ENCODE measurements at places on chromosomes 2 and 18. TPM values are rescaled to one million over a fixed set of nuclear protein-coding genes. Genes with fewer than 3 reads are reported as not detected.
A peak's percentile ranks its signal among the peaks of the same experiment; 100 is the strongest.

The TRIM54 gene
- total RNA-seq: 0.34 TPM

The OTX1 gene
- total RNA-seq: not detected

The ECEL1 gene
- total RNA-seq: 251 TPM

The DOK6 gene
- total RNA-seq: 1.3 TPM

The ST6GAL2 gene
- not detected for total RNA-seq

The ABCB11 gene
- 0.05 TPM for total RNA-seq

The KANSL1L gene
- 36.1 TPM for total RNA-seq

GRCh38 chr2:171579481-171579880 is 57.2 kb downstream of the CYBRD1 start:
- H3K27me3 ChIP-seq: no peaks in the 10 kb centered on the region
- H3K4me3 ChIP-seq: no peak overlapping the region
- no peak for DNase-seq

- no peaks in the 10 kb centered on the region for H3K36me3 ChIP-seq
- no peaks in the 10 kb centered on the region for H3K4me1 ChIP-seq
- no peak for DNase-seq
- H3K27me3 ChIP-seq: no peaks in the 10 kb centered on the region
- H3K27ac ChIP-seq: no peak overlapping the region
Measured at GRCh38 chr2:42486145-42486906, 7.5 kb downstream of the KCNG3 start.

- no peaks in the 10 kb centered on the region for H3K27me3 ChIP-seq
- peaks cover 3% of the 10 kb centered on the region for H3K4me1 ChIP-seq
- no peak overlapping the region for H3K27ac ChIP-seq
Measured at GRCh38 chr18:8231316-8231715, 377.9 kb upstream of the RAB12 start.

- DNase-seq: no peak
- no peaks in the 10 kb centered on the region for H3K27me3 ChIP-seq
- no peak overlapping the region for H3K27ac ChIP-seq
Measured at GRCh38 chr2:15547115-15547876, 13.8 kb downstream of the NBAS start.

- DNase-seq: no peak
- no peaks in the 10 kb centered on the region for H3K4me1 ChIP-seq
- H3K27ac ChIP-seq: no peak overlapping the region
- no peaks in the 10 kb centered on the region for H3K36me3 ChIP-seq
- no peaks in the 10 kb centered on the region for H3K27me3 ChIP-seq
Measured at GRCh38 chr2:102442967-102443828, 20.2 kb downstream of the IL18RAP start.

GRCh38 chr2:69765096-69765380 is 23.1 kb downstream of the ANXA4 start:
- no peak overlapping the region for H3K27ac ChIP-seq
- H3K4me3 ChIP-seq: no peak overlapping the region
- peaks cover 10% of the 10 kb centered on the region for H3K4me1 ChIP-seq
- DNase-seq: no peak

DNA sequence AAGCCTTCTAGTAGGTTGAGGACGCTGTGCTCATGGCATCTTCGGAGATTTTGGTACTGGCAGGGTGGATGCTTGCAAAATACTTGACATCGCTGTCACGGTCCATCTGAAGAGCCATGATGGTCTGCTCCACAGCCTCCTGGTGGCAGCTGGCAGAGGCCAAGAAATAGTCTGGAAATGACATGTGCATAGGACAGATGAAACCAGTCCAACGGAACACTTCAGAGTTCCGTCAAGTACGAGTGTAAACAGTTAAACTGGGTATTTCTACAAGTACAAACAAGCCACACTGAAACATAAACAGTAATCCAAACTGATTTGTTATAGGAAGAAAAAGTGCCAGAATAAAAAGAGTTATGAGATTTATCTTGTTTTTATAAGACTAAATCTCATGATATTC is 66.6 kb downstream of the PPP4R1 start:
- H3K27me3 ChIP-seq: no peaks in the 10 kb centered on the region
- no peak overlapping the region for H3K4me3 ChIP-seq
- no peaks in the 10 kb centered on the region for H3K36me3 ChIP-seq
- no peaks in the 10 kb centered on the region for H3K4me1 ChIP-seq
- no peak overlapping the region for H3K27ac ChIP-seq
- DNase-seq: no peak

GRCh38 chr2:168200930-168201583 is 46.3 kb downstream of the STK39 start:
- H3K4me1 ChIP-seq: no peaks in the 10 kb centered on the region
- no peaks in the 10 kb centered on the region for H3K27me3 ChIP-seq
- no peaks in the 10 kb centered on the region for H3K36me3 ChIP-seq
- no peak for DNase-seq
- no peak overlapping the region for H3K27ac ChIP-seq

- no peak overlapping the region for H3K27ac ChIP-seq
- DNase-seq: no peak
- H3K27me3 ChIP-seq: no peaks in the 10 kb centered on the region
- no peaks in the 10 kb centered on the region for H3K4me1 ChIP-seq
- no peak overlapping the region for H3K4me3 ChIP-seq
Measured at GRCh38 chr18:67300498-67300897, 216.0 kb downstream of the DSEL start.

- no peaks in the 10 kb centered on the region for H3K36me3 ChIP-seq
- H3K27me3 ChIP-seq: no peaks in the 10 kb centered on the region
- DNase-seq: no peak
- no peaks in the 10 kb centered on the region for H3K4me1 ChIP-seq
- no peak overlapping the region for H3K4me3 ChIP-seq
Measured at GRCh38 chr18:23068011-23068410, 67.3 kb upstream of the CABLES1 start.

GRCh38 chr2:69253112-69253511 is 133.9 kb downstream of the GFPT1 start:
- no peak overlapping the region for H3K27ac ChIP-seq
- no peaks in the 10 kb centered on the region for H3K36me3 ChIP-seq
- no peak overlapping the region for H3K4me3 ChIP-seq
- no peak for DNase-seq

GRCh38 chr2:237291138-237291792 is 122.7 kb downstream of the COL6A3 start:
- peak overlapping the region; percentile 42 for H3K27ac ChIP-seq
- no peaks in the 10 kb centered on the region for H3K27me3 ChIP-seq
- peak; percentile 94 for DNase-seq

DNA sequence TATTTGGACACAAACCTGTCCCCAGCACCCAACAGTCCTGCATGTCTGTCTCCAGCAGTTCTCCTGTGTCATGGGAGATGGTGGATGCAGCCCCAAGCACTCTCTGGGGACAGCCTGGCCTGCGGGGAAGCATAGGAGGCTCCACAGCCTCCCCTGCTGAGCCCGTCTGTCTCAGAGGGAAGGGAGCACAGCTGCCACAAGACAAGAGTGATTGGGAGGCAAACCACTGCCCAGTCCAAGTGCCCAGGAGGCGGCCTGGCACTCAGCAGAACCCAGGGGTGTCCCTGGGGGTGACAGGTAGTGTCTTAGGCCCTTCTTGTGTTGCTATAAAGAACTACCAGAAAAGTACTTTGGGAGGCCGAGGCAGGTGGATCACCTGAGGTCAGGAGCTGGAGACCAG is 211.2 kb upstream of the MYT1L start:
- no peaks in the 10 kb centered on the region for H3K27me3 ChIP-seq
- H3K4me1 ChIP-seq: no peaks in the 10 kb centered on the region
- no peak overlapping the region for H3K27ac ChIP-seq
- no peak for DNase-seq
- H3K4me3 ChIP-seq: no peak overlapping the region
